ENCODE measurements at places on chromosomes 4 and X.

GRCh38 chr4:150332086-150332485 lies 249.9 kb upstream of the MAB21L2 start:
- no peak for DNase-seq

GRCh38 chr4:48224606-48225005 lies 45.0 kb downstream of the TEC start:
- no peak for DNase-seq

DNA sequence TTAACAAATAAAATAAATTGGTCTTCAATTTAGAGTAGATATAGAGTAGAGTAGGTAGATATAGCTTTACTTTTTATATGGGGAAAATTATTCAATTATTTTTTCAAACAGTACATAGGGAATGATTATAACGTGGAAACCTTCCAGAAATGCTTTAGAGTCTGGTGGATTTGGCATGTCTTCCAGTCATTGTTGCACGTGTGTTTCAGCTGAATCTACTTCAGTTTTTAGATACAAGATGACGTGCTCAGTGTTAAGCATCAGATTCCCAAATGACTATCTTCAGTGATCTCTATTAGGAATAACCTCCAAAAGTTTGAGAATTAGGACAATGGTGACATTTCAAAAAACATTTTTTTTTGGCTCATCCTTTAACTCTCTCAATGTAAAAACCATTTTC lies 616.9 kb downstream of the ANKRD50 start:
- DNase-seq = no peak

GRCh38 chrX:13468096-13468495 lies 101.3 kb upstream of the EGFL6 start:
- DNase-seq = no peak

- DNase-seq = no peak
These were observed 67.1 kb downstream of the KLHL8 start for GRCh38 chr4:87153078-87153870.

DNA sequence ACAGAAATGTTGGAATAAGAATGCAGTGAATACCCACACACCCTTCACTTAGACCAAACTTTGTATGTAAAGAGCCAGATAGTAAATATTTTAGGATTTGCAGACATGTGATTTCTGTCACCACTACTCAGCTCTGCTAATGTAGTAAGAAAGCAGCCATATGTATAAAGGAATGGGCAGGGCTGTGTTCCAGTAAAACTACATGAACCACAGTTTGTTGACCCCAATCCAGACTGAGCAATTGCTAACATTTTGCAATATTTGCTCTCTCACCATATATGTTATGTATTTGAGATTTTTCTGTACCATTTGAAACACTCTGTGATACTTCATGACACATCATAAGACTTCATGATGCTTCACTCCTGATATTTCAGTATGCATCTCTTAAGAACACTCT lies 32.0 kb upstream of the TBC1D1 start:
- DNase-seq = no peak

- DNase-seq = no peak
These were observed 50.4 kb downstream of the FRMD7 start for GRCh38 chrX:132077414-132077813.

GRCh38 chr4:128974136-128974581 lies 119.2 kb downstream of the SCLT1 start:
- no peak for DNase-seq

DNA sequence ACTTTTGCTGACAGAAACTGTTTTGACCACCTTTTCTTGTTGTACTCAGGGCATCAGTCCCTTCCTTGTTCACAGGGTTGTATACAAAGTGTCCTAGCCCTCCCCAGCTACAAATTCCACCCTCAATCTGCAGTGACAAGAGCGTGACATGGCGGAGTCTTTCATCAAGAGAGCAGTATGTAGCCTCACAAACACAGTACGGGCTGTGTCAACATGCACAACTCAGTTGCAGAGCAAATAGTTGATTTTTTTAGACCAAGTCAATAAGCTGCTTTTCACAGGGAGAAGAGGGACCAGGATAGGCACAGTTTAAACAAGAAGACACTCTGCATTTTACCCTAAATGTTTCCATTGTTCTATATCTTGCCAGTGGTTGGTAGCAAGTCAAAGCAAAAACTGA lies 8.6 kb upstream of the HS6ST2 start:
- no peak for DNase-seq

GRCh38 chr4:183303301-183303700 lies 16.8 kb downstream of the CLDN22 start:
- DNase-seq = no peak

GRCh38 chr4:6461301-6462165 lies 10.9 kb downstream of the PPP2R2C start:
- DNase-seq = no peak
